Amygdala (tissue), 56 donors: ENCODE measurements at places on chromosomes 4 and X.

DNA sequence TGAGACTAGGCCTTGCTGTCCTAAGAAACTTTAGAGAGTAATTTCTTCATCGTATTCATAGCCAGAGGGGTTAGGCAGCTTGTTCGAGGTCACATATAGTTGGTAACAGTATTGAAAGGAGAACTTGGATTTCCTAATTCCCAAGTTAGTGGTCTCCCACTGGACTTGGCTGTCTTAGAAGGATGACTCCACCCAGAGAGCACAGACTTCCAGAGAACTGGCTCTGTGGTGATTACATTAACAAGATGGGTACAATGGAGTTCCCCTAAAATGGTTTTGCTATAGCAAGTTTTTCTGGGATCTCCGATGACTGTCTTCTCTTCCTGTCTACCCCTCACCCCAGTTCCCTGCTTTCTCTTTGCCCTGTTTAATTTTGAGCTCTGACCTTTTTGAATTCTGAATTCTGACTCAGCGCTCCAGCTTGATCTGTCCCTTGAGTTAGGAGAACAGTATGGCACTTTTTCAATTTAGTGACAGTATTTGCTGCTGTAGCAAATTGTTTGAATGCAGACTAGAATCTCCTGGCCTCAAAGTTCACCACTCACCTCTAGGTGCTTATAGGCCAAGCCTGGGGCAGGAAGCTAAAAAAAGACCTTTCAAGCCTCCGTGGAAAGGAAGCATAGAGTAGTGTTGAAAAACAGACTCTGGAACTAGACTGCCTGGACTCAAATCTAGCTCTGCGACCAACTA, 6.9 kb downstream of the MSN start:
- no peak for DNase-seq

GRCh38 chr4:2578106-2578505, 41.7 kb downstream of the FAM193A start:
- DNase-seq: no peak

DNA sequence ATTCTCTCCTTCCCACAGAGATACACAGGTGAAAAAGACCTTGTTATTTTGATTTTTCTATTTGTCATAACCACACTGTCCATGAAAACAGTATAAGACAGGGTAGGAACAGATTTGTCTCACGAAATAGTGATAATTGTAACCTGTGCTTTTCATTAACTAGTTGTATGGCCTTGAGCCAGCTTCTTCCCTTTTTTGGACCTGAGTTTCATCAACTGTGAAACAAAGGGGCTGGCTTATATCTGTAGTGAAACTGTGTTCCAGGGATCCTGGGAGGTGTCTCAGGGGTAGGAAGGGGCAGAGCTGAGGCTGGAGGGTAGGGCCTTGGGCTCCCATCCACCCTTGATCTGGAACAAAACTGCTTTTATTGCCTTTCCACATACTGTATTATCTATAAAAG, 50.9 kb downstream of the MED28 start:
- no peak for DNase-seq

GRCh38 chrX:116357329-116357728, 79.1 kb upstream of the SLC6A14 start:
- DNase-seq: no peak

- DNase-seq: no peak
Measured at GRCh38 chr4:8508740-8509139, 68.2 kb downstream of the TRMT44 start.

DNA sequence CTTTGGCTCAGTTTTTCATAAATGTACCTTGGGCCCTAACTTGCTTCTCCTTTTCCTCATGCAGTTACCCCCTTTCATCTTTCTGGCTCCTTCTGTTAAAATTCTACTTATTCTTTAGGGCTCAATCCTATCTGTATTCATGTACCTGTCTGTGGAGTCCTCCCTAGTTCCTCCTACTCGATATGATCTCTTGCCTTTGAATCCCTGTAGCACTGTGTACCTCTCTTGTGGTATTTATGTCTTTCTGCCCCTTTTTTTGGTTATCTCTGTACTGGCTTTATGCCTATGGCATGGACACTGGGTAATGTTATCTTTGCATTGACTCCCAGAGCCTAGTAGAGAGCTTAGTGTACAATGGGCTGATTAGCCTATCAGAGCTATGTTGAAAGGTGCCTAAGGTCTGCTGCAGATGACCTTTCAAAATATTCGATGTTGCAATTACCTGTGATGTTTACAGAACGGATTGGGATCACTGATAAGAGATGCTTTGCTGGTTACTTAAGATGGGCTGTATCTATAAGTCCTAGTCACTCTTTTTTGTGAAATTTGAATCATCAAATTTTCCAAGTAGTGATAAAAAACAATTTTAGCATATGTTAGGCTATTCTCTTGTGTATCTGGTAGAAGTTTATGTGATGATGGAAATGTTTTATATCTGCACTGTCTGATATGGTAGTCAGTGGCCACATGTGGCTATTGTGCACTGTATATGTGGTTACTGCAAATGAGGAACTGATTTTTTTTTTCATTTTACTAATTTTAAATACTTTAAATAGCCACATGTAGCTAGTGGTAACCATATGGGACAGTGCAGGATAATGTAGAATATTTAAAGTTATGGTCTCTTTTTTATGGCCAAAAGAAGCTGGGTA, 33.5 kb downstream of the TMEM164 start:
- no peak for DNase-seq

GRCh38 chr4:11416071-11416766, 12.5 kb downstream of the HS3ST1 start:
- DNase-seq: no peak
